Brain microvascular endothelial cell (primary cell): ENCODE measurements at places on chromosomes 3 and 15.

- peak; percentile 10 for DNase-seq
Observed at GRCh38 chr15:25717457-25718168, 145.5 kb downstream of the ATP10A start.

DNA sequence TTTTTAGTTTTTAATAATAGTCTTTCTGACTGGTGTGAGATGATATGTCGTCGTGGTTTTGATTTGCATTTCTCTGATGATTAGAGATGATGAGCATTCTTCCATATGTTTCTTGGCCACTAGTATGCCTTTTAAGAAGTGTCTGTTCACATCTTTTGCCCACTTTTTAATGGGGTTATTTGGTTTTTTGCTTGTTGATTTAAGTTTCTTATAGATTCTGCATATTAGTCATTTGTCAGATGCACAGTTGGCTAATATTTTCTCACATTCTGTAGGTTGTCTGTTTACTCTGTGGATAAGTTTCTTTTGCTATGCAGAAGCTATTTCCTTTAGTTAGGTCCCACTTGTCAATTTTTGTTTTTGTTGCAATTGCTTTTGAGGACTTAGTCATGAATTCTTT is 185.4 kb downstream of the SUCNR1 start:
- no peak for DNase-seq

GRCh38 chr15:50135031-50135551 is 16.1 kb upstream of the ATP8B4 start:
- DNase-seq = peak; percentile 30

DNA sequence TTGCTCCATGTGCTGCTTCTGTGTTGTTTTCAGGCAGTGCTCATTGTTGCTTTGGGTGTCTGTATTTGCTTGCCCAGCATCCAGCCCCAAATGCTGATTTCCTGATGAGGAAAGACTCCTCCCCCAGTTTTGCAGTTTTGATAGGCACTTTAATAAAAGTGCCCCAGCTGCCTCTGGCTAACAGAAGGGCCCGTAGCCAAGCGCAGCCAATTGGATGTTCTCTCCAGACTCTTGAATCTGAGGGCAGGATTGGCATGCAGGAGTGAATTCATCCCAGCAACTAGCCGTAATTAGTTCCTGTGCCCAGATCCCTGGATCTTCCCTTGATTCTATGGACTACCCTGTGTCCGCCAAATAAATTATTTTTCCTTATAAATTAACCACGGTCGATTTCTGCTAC is 14.8 kb upstream of the SEMA5B start:
- DNase-seq = no peak

DNA sequence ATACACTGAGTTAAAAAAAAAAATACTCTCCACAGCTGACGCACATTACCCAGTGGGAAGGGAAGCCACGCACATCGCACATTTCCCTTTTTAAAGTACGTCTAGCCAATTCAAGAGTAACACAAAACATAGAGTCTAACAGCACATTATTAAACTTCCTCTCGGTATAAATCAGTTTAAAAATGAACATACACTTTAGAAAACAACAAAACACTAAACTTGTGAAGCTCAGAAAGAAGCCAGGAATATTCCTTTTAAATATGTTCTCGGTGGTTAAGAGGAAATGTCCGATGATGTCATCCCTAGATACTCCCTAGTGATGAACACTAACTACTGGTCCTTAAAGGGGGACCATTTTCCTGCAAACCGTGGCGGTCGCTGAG is 721 bp downstream of the MYEF2 start:
- DNase-seq = peak; percentile 38

DNA sequence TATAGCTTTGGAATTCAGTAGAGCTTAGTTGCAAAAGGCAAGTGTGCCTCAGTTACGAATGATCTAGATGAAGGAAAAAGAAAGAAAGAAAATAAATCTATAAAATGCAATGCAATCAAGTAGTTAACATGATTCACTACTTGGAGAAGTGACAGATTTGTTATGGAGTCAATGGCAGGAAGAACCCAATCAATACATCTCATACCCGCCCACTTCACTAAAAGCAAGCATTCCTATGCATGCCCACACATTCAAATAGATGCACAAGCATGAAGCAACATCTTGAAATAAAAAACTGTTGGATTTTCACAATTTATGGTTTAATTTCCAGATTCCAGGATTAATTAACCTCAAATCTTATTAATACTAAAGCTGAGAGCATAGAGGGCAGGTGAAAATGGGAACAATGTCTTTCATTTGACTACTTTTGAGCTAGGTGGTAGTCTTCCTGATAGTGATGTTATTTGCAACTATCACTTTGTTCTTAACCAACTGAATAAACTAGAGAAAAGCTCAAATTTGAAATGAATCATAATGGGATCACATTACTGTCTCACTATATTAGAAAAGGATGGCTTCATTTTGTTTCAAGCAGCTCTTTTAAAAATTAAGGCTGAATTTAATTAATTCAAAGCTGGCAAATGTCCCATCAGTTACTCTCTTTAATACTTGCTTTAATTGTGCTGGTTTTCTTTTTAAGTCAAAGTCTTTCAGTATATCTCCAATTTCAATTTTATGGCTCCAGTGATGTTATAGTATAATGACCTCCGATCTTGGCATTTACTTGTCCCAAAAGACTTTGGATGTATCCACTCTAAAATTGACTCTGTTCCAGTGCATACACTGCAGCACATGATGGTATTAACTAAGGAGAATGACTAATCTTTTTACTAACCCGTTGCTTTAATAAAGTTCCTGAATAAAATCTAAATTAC is 46.7 kb upstream of the CCDC50 start:
- DNase-seq = no peak

GRCh38 chr15:62950462-62950931 is 92.0 kb upstream of the TPM1 start:
- no peak for DNase-seq

GRCh38 chr3:132009241-132009640 is 25.6 kb downstream of the CPNE4 start:
- no peak for DNase-seq

DNA sequence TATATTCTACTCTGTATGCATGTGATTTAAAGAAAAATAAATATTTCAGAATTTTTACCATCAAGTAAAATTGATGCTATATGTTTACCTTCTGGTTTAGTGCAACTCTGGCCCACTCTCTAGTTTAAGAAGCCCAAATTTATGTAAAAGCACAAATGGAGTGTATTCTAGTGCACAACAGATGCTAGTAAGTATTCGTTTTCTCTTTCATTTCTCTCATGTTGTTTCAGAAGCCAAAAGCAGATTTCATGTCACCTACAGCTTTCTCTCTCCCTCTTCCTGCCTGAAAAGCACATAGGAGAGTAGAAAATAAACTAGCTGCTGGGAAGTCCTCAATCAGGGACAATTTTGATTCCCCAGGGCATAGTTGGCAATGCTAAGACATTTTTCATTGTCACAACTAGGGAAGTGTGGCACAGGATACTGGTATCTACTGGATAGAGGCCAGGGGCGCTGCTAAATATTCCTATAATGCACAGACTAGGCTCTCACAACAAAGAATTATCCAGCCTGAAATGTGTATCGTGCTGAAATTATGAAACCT is 147.4 kb upstream of the ARHGEF26 start:
- DNase-seq = no peak

GRCh38 chr3:133843634-133844033 is 38.0 kb downstream of the SRPRB start:
- peak; percentile 88 for DNase-seq

DNA sequence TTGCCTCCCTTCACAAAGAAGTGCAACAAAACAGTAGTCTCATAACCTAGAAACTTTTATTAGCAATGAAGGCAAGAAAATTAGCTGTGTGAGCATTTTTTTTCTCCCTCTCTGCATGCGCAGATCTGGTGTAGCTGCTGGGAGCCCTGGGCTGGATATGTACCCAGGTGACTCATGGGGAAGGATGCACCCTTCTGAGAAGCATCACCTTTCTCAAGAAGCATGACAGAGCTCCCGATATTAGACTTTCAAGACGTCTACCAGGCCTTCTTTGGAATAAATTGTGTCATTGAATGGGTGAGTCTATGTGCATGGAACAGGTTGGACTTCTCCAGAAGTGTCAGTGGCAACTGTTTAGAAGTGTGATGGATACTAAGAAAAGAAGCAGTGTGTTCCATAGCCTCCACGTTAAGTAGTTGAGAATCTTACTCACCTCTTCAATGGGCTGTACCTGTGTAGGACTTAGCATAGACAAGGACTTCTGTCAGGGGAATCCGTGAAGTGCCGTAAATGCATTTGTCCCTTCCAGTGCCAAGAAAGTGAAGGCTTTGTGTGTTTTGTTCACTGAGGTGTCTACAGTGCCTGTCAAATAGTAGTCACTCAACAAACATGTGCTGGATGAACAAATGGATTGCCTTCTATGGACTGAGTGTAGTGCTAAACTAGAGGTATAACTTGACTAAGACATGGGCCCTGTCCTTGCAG is 47.7 kb upstream of the RASGRP1 start:
- no peak for DNase-seq

DNA sequence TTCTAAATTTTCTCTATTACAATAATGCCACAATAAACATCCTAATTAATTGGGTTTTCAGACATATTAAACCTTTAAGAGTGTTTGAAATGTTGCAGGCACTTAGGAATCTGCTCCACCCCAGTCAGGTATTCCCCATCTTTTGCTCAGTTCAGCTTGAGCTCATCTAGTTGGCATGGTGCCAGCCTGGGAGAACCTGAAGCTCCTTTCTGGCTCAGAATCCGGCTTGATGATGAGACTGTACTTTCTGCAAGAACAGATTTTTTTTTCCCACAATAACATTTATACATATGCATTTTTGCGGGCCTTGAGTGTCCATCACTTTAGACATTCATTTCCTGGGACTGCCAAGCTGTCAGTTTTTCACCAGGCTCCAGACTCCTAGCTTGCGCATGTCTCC is 7.7 kb upstream of the OXSR1 start:
- no peak for DNase-seq

DNA sequence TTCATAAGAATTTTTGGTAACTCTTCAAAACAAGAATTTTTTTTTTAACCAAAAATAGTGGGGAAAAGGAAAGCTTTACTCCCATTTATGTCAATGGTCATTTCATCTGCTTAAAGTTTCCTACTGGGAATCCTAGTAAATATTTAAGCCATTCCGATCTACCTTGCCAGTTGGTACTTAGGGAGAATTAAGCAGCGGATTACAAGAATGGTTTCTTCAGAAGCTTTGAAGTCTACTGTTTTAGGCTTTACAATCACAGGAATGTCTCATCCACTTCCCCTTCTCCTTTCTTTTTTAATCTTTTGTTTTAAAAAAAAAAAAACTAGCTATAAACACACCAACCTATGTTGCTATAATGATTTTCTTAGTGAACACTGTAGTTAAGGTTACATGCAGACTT is 341.4 kb upstream of the ATP11B start:
- no peak for DNase-seq

GRCh38 chr3:61146010-61146890 is 105.0 kb downstream of the FHIT start:
- no peak for DNase-seq

DNA sequence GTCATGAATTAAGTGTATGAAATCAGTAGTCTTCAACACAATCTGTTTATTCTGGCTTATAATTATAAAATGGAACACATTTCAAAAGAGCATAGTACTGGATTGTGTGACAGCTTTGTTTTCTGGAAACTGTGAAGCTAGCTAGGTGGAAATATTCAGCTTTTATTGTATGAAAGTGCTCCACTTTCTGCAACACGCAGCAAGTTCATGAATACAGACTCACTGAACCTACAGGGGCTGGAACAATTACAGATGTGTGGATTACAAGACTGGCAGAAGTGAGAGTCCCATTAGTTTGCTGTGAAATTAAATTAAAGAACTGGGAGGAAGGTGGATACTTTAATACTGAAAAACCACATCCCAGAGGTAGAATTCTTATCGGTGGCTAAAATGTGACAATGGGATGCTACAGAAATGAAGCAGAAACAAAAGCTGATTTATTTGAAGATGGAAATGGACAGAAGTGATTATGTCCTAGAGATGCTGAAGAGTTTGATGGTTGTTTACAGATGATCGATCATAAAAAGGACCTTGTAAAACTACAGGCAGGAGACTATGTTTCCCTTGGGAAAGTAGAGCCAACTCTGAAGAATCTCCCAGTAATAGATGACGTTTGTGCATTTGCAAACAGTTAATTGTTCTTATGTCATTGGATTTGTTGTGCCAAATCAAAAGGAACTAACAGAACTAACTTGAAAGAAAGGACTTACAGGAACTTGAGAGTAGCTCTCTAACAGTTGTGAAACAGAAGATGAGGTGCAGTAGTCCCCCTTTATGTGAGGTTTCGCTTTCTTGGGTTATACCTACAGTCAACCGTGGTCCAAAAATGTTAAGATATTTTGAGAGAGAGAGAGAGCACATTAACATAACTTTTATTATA is 15.7 kb downstream of the TF start:
- no peak for DNase-seq

GRCh38 chr3:130854208-130854864 is 39.5 kb upstream of the ATP2C1 start:
- no peak for DNase-seq

DNA sequence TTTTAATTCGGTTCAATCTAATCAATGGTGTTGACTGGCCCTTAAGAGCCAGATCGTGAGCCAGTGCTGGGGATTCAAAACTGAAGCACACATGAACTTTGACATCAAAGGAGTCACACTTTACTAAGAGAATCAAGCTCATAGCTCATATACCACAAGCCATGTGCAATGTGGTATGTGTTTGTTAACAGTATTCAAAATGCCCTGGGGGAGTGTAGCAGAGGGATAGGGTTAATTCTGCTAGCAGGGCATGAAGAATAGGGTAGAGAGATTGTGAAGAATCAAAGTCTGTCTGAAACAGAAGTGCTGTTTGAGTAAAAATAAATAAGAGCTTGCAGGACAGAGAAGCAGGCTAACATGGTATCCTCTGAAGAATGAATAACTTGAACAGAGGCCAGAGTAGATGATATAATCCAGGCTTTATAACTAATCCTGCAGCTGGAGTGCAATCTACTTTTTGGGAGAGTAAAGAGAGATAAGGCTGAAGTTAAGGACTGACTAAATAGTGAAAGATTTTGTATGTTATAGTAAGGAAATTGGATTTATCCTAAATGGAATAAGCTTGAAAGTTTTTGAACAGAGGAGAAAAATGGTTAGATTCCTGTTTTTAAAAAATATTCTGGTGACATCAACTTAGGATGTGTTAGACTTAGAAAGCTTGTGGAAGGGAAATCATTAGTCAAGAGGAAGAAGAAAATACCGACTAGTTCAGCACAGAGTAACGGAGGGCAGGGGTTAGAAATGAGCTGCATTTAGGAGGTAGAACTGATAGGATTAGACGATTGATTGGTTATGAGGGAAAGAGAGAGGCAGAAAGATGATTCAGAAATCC is 292.0 kb downstream of the NFKBIZ start:
- no peak for DNase-seq

DNA sequence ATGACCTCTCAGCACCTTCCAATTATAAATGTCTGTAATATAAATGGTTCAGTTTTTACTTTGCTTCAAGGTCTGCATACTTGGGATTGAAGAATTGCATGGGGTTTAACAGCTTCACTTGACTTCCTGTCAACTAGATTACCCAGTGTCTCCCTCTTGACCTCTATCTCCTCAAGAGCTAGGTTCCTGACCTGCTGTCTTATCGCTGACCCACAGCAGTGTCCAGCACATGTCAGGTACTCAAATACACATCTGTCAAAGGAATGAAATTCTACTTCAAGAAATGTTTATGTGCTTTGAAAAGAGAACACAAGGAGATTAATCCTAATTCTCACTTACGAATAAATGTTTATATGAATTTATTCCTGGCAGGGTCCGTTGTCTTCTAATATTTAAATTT is 284.5 kb downstream of the SLC9A9 start:
- no peak for DNase-seq
